ENCODE measurements at places on chromosomes 16 and 17.

DNA sequence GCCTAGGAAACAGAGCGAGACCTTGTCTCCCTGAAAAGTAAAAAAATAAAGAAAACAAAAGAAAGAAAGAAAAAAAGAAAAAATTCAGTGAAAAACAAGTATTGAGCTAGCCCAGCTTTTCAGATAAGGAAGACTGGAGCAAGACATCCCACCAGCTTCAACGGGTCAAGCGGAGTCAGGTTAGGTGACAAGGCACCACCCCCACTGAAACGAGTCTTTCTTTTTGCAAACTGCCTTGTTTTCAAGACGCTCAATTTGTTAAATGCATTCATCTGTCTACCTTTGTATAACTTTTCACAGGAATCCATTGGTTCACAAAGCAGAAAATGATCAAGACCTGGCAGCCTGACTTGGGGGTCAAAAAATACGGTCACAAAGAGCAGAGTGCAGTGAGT is 10.7 kb upstream of the AXIN2 start:
- DNase-seq = no peak

- no peak for DNase-seq
Observed at GRCh38 chr17:149897-150584, 12.7 kb downstream of the SCGB1C2 start.

GRCh38 chr17:38900978-38901656 is 24.3 kb upstream of the LASP1NB start:
- DNase-seq = no peak

DNA sequence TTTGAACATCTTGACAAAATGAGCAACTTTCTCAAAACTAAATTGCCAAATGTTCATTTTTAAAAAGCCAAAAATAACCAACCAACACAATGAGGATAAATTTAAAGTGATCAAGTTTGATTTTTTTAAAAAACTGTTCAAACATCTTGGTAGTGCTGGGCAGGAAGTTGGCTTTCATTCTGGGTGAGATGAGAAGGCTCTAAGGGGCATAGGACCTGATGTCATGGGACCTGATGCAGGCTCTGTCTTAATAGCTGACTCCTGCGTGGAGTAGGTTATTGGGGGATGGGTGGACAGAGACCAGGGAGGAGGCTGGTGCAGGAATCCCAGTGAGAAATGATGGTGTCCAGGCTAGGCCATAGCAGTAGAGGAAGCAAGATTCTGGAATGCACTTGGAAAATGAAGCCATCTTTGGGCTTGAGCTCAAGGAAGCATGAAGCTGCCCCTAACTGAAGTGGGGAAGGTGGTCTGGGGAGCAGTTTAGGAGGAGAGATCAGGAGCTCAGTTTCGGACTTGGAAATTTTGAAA is 20.4 kb downstream of the NLRC5 start:
- no peak for DNase-seq
